OCI-M1 (cell line): ENCODE measurements at places on chromosomes 3 and 15.
A peak's percentile ranks its signal among the peaks of the same experiment; 100 is the strongest.

DNA sequence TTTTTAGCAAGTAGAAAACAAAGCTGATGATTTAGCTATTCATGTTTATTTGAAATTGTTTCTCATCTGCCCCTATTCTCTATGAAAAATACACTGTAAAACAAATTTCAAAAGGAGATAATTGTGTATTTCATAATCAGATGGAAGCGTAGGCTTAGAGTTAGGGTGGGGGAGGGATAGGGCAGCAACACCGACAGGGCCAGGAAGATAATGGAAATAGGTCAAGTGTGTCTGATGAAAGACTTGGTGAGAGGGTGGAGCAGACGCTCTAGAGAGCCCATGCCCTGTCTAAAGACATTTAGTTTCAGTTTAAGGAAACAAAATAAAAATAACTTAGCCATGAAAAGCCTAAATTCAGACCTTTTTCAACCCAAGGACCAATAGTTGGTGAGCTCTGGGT lies 51.6 kb upstream of the ARL6 start:
- peak; percentile 83 for DNase-seq

DNA sequence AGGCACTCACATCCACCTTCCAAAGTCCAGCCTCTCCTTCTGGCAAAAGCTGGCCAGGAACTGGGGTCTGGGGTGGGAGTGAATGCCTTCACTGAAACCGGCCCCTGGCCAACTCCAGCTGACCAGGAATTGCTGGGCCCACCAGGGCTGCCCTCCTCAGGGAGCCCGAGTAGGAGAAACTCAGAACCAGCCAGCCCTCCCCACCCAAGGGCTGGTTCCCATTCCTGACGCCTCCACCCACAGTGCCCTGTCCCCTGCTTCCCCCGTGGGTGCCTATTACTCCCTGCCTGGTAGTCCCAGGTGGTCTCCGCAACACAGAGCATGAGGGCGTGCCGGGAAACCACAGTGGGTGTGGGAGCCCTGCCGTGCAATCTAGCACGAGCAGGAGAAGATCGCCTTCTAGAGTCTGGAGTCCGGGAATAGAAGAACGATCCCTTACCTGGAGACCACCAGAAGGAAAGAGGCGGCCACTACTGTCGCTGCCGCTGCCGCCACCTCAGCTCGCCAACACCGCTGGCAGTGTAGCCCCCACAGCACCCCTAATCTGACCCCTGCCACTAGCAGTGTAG lies 178.8 kb downstream of the POTEB3 start:
- DNase-seq: no peak

DNA sequence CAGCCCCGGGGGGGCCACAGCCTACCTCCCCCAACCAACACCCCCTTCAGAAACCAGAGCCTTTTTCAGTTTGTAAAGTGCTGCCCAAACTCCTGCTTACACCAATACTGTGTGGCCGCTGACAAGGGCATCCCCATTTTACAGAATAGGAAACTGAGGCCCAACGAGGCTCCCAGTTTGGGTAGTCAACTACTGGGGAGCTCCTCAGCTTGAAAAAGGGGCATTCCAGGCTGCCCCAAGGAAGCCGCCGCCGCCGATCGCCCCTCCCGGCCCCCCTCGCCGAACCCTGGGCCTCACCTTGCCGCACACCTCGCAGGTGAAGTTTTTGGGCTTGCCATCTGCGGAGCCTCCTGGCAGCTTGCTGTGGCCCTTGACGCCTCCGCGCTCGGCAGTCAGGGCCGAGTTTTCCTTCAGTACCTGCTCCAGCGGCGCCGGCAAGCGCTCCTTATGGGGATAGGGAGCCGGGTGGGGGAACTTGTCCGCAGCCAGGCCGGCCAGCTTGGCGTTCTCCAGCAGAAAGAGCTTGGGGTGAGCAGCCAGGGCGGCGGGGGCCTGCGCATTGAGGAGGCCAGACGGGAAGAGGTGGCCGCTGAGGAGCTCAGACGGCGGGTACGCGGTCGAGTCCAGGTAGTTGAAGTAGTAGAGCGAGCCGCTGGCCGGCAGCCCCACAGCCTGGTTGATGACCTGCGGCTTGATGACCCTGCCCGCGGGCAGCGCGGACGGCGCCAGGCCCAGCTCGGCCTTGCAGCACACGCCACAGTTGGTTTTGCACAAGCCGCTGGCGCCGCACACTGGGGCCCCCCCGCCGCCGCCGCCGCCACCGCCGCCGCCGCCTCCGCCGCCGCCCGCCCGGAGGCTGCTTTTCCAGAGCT lies 1.4 kb downstream of the FEZF2 start:
- DNase-seq: no peak

DNA sequence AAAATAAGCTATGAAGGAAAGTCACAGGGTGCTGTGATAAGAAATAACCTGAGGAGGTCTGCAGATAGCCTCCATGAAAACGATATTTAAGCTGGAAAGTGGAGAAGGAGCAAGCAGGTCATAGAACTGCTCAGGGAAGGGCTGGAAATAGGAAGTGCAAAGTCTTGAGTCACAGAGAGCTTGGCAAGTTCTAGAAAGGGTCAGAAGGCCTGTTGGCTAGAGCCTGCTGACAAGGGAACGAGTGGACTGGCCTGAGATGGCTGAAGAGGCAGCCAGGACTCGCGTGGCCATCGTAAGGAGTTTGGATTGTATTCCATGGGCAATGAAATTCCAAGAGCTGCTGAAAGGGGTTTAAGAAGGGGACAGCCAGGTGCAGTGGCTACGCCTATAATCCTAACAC lies 64.7 kb upstream of the IL12A start:
- no peak for DNase-seq

DNA sequence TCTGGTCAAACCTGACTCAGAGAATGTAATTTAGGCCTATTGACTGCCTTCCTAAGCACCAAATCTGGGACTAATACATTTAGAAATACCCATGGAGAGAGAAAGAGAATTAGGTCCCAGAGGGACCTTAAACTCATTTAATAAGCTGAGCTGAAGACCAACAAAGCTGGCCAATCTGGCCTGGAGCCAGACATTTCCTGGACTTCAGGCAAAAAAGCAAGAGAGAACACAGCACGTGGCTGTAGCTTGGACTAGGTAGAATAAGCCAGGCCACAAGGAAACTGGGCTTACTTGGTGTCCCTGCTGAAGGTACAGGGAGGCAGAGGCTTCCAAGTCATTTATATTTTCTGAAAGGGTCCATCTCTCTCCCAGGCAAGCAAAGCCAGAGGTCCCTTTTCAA lies 88.1 kb downstream of the RTP4 start:
- no peak for DNase-seq

GRCh38 chr15:88456733-88457132 lies 10.5 kb downstream of the MRPL46 start:
- no peak for DNase-seq

GRCh38 chr3:113140876-113141275 lies 70.5 kb upstream of the BOC start:
- no peak for DNase-seq

DNA sequence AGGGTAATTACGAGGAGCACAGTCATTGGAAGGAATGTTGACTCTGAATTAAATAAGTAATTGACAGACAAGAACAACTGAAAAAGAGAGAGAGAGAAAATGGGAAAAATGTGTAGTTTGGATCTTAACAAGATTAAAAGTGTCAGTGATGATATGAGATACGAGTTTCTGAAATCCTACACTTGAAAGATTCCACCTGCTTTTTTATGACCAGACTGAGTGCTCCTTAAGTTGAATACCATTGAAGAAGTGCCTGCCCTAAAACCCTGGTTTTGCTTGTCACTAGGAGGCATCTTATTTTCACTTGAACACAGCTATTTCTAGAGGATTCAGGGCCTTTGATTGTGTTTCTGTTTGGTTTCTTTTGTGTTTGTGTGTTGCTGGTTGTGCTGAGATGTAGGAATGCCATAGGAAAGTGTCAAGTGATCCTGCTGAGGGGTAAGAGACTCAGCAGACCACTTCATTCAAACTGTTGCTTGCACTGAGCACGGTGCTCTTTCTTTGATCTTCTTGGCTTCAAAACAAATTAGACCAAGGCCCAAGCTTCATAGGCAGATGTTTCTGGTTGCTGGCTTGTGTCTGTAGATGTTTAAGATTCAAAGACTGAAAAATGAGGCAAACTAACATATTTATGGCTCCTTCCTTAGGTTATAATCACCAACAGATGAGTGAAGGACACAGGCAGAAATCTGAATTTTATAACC lies 17.2 kb upstream of the ABHD10 start:
- DNase-seq: no peak

DNA sequence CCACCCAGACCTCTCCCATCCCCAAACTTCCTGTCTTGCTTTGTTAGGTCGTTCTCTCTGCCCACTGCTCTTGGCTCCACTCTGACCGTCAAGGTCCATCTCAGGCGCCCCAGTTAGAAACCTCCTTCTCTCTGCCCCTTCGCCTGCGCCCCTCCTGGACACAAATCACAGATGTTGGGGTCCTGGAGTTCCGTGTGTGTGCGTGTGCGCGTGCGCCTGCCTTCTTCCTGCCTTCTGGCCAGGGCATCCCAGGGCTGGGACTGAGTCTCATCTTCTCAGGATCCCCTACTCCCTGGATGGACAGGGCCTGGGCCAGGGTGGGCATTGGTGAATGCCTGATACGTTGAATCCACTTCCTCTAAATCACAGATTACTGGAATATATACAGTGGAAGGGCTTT lies 869 bp downstream of the ACSBG1 start:
- DNase-seq: no peak

- no peak for DNase-seq
Measured at GRCh38 chr3:169529013-169529412, 134.5 kb downstream of the MECOM start.

GRCh38 chr15:98039596-98039995 lies 79.1 kb downstream of the ARRDC4 start:
- no peak for DNase-seq

DNA sequence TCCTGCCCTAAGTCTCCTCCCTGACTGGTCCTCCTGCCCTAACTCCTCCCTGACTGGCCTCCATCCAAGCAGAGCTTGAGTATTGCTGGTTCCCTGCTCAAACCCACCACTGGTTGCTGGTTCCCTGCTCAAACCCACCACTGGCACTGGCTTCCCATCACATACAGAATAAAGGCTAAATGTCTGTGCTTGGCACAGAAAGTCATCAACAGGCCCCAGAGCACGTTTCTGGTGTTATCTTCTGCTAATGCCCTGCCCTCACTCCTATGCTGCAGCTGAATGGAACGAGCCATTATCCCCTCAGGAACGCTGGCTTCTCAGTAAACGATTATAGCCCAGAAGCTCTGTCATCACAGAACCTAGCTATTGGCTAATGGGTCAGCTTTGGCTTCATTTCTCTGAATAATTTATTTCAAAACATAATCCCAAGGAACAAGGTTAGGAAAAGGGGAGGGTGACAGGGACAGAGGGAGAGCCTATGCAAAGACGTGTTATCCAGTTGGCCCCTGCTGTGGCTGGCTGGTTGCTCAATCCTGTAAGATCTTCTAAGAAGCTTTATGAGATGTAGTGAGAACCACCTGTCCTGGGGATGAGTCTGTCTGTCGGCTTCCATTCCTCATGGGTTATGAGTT lies 6.3 kb upstream of the MUC20 start:
- DNase-seq: no peak

DNA sequence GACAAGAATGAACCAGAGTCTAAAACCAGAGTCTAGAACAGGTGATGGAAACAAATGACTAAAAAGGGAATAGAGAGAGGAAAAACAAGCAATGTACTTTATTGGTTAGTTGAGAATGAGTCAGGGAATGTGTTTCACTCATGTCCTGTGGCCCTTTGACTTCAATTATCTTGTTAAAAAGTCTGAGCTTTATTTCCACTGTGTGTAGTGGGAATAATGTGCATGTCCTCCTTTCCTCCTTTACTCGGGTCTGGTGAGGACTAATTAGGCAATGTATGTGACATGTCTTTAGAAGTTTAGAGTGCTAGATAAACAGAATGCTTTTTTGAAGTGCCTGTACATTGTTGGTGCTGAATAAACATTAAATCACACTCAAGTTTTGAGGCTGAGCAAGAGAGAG lies 21.3 kb downstream of the LSAMP start:
- DNase-seq: no peak

DNA sequence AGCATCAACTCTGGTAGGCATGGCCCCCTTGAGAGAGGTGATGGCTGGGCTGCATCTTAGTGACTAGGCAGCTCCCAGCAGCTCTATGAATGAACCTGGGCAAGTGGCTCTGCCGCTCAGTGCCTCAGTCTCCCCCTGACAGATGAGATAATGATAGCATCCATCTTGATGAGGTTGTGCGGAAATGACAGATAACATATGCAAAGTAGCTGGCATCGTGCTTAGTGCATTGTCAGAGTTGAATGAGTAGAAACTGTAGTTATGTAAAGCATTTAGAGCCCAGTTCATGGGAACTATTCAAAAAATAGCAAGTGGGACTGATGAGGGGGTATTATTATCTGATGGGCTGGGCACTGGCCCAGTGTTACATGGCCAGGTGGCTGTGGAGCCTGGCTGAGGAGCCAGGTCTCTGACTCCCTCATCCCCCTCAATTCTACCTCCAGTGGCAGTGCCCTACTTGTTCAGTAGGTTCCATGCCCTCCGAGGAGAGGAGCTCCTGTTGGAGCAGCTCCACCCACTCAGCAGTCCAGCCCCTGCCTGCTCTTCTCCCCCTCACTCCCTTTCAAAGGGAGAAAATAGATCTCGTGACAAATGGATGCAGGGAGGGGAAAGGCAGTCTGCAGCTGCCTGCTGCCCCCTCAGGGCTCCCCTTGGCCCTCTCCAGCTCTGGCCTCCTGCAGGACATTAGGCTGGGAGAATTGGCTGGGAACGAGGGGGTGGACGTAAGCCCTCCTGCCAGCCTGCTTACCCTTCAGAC lies 6.6 kb downstream of the PRKCD start:
- no peak for DNase-seq

DNA sequence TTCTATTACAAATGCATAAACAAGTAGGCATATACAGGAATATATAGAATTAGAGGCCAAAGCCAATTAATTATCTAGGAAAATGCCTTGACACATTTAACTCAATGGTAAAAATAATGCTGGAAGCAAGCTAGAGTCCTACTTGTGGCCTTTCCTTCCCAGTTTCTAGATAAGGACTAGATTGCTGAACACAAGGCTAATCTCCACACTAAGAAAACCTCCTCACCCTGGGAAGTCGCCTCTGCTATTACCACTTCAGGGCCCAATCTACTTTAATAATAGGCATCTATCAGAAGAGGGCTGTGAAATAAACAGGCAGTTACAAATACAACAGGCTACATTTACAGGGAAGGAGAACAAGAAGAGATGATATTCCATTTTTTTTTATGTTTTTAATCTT lies 80.5 kb upstream of the PRICKLE2 start:
- DNase-seq: no peak

DNA sequence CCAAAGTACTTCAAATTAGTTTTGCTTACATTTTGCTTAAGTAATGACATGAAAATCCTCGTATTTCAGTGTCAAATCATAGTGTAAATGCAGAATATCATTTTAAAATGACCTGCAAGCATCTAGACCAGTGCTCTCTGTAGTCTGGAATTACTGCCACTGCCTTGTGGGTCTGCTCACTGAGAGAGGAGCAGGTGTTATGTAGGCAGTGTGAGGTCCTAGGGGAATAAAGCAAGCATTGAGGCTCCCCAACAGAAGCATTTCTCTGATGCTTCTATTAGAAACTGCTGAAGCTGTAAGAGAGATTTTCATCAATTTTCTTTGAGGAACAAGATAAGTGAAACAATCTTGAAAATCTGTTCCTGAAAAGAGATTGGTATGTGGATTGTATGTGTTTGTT lies 253.2 kb downstream of the BBX start:
- DNase-seq: no peak

GRCh38 chr3:87710511-87710910 lies 348.3 kb downstream of the CGGBP1 start:
- no peak for DNase-seq

GRCh38 chr15:74621936-74622335 lies 6.3 kb downstream of the CLK3 start:
- DNase-seq: no peak

- no peak for DNase-seq
Measured at GRCh38 chr3:118262800-118263402, 771.7 kb downstream of the IGSF11 start.

GRCh38 chr15:77988347-77989295 lies 88.9 kb downstream of the TBC1D2B start:
- no peak for DNase-seq
